NCI-H2081 treated with DMSO at 0.1 percent for 48 hours (cell line): ENCODE measurements at places on chromosomes 2 and 18.

- DNase-seq, result no peak
Measured at GRCh38 chr2:226862623-226863022, 26.8 kb downstream of the RHBDD1 start.

DNA sequence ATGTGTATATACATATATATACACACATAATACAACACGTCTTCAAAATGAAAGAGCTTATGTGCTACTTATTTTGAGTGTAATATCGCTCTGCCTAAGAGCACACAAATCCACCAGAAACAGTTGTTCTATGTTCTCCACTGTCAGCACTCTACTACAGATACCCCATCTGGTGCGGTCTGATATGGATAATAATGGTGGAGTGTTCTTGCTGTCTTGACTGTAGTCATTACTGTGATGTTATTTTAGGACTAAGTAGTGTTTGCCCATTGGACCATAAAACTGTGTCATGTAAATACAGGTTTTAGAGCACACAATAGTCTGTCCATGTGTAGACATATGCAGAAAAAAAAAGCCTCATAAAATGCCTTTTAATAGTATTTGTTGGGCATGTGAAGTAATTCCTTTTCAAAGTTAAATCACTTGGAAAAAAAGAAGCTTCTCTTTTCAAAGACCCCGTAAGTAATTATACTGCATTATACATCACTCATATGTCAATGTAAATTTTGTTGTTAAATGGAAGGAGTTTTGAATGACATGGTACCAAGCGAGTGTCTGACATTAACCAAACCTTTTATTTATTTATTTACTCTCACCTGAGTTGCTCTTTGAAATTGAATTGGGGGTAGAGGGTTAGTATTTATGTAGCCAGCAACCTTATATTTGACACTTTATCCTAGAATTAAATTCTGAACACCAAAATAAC, 1249.2 kb upstream of the ZEB2 start:
- DNase-seq, result peak; percentile 11

DNA sequence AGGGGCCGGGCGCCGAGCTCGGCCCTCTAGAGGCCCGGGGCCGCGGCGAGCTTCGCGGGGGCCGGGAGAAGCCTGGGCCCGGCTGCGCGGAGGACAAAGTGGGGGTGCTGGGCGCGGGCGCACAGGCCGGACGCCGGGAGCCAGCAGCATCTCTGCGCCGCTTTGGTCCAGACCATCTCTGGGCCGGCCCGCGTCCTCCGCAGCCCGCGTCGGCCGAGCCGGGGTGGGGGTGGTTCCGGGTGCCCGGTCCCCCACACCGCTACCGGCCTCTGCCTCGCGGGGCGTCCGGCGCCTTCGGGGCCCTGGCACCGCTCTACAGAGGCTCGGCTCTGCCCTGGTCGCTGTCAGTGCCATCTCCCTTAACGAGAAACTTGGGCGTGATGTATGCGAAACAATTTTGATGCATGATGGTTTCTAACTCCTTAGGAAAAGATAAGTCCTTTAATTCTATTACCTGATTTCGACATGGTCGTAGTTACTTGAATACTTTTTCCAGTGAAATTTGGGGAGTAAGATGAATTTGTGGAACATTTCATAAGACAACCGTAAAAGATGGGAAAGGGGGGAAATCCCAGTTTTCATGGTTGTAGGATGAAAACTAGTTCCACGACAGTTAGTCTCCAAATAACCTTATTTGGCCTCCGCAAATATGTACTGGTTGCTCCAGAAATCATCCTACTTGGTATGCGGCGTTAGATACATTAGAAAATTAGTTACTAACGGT, 562 bp downstream of the TWSG1 start:
- no peak for DNase-seq

- DNase-seq, result no peak
Measured at GRCh38 chr2:47798631-47799030, 15.7 kb downstream of the MSH6 start.

DNA sequence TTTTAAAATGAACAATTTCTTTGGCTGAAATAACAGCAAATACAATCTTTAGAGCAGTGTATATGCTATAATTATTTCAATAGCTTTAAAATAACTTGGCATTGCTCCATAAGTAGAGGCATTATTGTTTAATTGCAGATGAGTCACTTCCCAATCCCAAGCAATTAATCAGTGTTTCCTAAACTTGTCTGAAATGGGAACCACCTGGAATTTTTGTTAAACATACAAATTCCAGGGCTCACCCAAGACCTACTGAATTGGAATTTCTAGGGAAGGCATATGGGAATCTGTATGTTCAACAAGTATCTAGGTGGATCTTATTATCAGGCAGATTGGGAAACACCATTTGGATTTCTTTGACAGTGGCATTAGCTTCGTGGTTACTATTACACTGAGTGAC, 27.1 kb upstream of the FMNL2 start:
- no peak for DNase-seq

GRCh38 chr2:905833-906140, 44.9 kb upstream of the SNTG2 start:
- DNase-seq, result no peak

GRCh38 chr2:18724371-18725145, 135.2 kb upstream of the NT5C1B start:
- no peak for DNase-seq

DNA sequence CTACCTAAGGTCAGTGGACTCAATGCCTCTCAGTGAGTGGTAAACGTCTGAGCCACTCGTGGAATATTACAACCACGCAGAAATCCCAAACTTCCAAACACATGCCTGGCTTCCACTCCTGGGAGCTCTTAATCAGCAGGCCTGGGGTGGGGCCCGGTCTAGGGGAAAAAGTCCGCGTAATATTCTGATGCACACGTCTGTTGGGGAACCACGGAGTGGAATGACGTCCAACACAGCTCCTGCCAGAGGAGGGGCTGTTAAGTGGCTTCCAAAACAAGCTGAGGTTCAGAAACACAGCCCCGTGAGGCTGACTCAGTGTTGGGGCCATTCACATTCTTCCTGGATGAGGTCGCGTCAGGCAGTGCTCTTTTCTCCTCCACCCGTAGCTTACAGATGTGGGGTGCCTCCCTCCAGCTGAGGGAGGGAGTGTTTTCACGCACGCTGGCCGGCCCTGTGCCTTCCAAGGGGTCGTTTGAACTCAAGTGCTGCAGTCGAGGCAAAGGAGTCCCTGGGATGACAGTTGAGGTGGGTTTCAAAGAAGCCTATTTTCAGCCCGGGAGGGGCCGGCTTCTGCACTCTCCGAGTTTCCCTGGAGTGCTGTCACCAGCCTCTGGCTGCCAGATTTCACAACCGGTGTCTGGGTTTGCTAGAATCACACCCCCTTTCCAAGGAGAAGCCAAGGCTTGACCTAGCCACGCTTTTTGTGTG, 73.1 kb downstream of the ACKR3 start:
- no peak for DNase-seq

DNA sequence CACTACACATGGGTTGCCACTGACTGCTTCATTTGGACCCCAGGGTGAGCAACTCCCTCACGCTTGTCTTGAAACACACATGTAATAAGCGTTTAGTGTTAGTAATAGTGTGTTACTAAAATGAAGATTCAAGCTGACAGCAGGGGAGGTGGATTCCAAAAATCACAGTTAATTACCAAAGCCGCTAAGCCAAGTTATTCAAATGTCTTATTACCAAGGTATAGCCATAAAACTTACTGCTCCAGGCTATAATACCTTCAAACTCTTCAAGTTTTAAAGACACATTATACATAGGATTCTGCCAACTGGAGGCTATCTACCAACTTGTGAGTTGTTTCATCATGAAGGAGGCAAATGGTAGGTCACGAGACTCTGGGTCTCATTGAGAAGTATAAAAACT, 2.9 kb downstream of the LPIN2 start:
- DNase-seq, result no peak

- no peak for DNase-seq
Measured at GRCh38 chr2:54757500-54757899, 34.0 kb downstream of the EML6 start.

GRCh38 chr2:118853651-118854291, 6.3 kb upstream of the EN1 start:
- DNase-seq, result no peak

- no peak for DNase-seq
Measured at GRCh38 chr2:25558262-25558661, 115.1 kb downstream of the DTNB start.

- DNase-seq, result no peak
Measured at GRCh38 chr2:196983934-196984333, 57.4 kb upstream of the PGAP1 start.

GRCh38 chr2:110702514-110703380, 24.9 kb upstream of the BUB1 start:
- no peak for DNase-seq

- peak; percentile 10 for DNase-seq
Measured at GRCh38 chr2:147045113-147045512, 799.7 kb upstream of the ACVR2A start.

DNA sequence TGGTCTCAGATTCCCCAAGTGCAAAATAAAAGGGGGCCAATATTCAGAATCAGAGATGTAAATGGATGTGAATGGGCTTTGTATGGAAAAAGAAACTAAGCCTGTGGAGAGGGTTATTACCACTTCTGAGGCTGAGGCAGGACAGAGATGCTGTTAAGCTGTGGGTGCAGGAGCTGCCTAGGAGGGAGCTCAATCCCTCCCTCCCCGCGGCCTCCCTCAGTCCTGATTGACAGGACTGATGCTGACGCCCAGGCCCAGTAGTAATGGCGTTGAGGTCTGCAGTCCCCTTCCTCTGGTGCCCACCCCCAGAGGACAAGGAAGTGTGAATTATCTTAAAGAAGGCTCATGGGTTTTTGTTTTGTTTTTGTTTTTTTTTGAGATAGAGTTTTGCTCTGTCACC, 40.4 kb downstream of the PSD4 start:
- DNase-seq, result no peak
